Stimulated activated CD4-positive, alpha-beta T cell treated with anti-CD3 and anti-CD28 coated beads, Interleukin-4, amount 100 ng/mL, for 48 hours (primary cell): ENCODE measurements at places on chromosomes 3 and 15.

DNA sequence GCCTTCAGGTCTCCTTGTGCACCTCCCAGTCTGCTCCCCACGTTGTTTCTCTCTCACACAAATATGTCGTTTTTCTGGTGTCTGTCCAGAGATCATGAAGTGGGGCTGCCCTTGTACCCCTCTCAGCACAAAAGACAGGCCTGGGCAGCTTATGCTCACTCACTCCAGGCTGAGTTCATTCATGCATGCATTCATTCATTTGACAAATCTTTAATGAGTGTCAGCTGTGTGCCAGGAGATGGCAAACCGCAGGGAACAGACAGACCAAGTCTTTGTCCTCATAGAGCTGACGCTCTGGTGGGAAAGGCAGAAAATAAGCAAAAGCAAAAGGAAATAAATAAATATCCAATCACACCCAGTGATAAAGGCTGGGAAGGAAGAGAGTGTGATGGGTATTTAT lies 7.6 kb upstream of the TRH start:
- DNase-seq, result no peak

DNA sequence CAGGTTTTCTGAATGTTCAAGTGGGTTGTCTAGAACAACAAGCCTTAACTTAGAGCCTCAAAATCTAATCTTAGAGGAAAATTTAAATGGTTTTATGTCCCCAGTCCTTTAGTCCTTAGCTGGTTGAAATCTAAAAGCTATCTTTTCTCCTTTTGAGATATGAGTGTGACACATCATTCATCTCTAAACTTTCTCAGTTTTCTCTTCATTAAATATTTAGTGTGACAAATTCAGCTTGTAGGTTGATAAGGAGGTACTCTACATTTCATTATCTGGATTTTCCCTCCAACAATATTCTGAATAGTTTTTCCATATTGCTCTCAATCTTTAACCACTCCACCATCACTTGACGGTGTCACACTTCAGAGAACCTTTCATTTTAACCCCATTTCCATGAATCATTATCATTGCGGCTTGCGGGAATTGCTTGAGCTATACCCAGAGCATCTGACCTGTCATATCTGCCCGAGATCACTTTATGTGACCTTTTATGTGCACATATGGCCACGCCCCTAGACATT lies 16.1 kb upstream of the ATP8B4 start:
- DNase-seq, result peak; percentile 4

GRCh38 chr15:91751611-91752010 lies 101.9 kb upstream of the SLCO3A1 start:
- no peak for DNase-seq

DNA sequence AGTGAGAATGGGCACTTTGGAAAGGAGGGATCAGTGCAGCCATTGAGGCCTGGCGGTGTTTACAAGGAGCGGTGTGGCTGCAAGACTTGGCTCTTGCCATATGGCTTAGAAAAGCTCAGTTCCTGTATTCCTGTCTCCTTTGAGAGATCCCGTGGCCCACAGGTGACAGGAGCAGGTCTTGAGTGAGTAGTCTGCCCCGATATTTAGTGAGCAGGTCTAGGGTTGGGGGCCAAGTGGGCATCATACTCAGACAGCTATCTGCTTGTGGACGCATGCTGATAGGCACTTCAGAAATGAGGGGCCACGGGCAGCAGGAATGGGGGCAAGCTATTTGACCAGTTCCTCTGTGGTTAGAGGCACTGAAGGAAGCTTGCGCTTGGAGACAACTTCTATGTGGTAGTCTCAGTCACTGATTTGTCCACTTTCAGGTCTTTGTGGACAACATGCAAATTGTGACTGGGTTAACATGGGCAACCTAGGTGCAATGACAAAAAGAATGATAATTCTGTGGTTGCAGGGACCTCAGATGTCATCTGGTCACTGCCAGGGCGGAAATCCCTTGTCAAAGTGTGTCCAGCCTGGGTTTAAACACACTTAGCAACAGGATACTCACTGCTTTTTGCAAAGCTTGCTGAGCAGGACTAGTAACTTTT lies 1.1 kb downstream of the TMED3 start:
- no peak for DNase-seq

GRCh38 chr15:38888701-38889221 lies 324.1 kb upstream of the RASGRP1 start:
- DNase-seq, result no peak

GRCh38 chr3:122403489-122403888 lies 12.4 kb downstream of the WDR5B start:
- no peak for DNase-seq

- DNase-seq, result no peak
Measured at GRCh38 chr15:40543631-40544294, 21.1 kb downstream of the CCDC32 start.

- no peak for DNase-seq
Measured at GRCh38 chr15:68145706-68146105, 59.4 kb downstream of the CALML4 start.

GRCh38 chr3:51057121-51057520 lies 328.0 kb upstream of the MANF start:
- DNase-seq, result no peak

- no peak for DNase-seq
Measured at GRCh38 chr3:79672731-79673130, 95.1 kb downstream of the ROBO1 start.

DNA sequence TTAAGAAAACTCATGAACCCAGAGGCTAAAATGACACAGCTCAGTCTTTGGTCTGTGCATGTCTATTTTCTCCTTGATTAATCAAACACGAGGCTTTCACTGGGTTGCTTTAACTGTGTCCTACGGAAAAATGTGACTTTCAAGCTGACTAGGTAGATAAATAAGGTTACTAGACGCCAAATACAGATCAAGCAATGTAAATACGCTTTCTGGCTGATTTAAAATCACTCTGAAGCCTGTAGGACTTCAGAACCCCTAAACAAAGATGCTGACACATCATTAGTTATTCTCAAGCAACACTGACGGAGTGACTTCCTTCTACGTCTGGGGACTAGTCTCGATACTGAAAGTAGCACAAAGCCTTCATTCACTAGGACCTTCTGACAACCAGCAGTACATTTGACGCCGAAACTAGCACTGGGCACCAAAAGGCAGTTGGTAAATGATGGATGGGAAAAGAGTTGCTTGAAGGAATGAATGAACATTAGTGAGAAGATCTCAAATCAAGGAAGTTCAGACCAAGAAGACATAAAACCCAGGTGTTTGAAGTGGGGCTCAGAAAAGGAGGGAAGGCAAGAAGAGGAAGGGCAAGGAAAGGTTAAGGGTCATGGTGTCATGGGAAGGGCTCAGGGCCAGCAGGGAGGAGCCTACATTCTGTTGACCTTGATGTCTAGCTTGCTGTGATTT lies 67.1 kb upstream of the CDV3 start:
- no peak for DNase-seq

DNA sequence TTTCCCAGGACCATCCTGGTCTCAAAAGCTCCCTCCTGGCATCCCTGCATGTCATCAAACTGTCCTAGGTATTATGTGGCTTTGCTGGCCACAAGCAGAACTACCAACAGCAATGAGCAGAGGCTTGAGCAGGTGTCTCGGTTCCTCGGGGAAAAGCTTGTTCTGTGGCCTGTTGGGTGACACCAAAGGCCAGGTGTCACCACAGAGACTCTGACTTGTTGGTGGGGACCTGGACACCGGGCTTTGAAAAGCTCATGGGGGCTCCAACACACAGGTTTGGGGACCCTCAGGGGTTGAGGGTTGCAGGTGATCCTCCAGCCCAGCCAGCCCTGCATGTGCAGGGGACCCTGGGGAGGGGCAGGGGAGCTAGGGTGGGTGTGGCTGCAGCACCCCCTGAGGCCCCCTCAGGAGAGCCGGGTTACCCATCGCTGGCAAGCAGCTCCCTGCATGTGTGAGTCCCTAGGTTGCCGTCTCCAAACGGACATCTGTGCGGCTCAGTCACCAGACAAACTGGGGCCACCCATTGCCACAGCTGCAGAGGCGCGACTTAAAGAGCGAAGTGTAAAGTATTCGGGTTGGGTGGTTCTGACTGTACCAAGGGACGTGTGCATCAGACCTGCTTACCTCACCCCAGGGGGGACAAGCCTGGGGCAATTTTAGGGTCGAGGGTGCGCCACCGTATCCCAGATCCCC lies 140.1 kb downstream of the CHSY1 start:
- DNase-seq, result no peak
